GM04503 (cell line): ENCODE measurements at places on chromosomes 13 and 19.
A peak's percentile ranks its signal among the peaks of the same experiment; 100 is the strongest.

GRCh38 chr19:814152-815078, 7.3 kb downstream of the PLPPR3 start:
- no peak for DNase-seq

DNA sequence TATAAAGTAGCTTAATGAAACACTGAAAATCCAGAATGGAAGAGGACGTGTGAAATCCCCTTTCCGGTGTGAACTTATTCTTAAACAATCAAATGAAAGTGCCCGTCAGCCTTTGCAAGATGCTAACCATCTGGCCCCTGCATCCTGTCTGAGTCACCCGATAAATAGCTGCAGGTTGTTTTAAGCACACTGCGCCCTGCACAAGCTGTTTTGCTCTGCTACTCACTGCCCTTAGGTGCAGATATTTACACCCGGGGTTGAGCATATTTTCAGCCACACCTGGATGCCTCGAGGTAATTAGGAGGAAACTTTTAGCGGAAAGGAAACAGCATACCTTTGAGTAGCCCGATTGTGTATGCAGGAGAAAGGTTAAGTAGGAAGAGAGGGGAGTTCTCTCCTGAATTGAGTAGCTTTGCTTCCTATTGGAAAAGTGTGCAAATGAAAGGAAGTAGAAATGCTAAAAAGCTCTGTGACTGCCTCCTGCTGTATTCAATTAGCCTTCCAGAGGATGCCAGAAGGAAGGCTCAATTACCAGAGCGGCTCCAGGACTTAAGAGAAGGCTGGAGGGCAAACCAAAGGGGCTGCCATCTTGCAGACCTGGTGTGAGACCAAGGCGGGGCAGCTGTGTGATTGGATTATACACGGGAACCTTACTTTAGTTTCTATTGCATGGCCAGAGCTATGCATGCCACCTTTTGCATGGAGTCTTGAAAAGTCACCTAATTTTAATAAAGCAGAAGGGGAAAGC, 42.5 kb downstream of the IRS2 start:
- DNase-seq, result no peak

DNA sequence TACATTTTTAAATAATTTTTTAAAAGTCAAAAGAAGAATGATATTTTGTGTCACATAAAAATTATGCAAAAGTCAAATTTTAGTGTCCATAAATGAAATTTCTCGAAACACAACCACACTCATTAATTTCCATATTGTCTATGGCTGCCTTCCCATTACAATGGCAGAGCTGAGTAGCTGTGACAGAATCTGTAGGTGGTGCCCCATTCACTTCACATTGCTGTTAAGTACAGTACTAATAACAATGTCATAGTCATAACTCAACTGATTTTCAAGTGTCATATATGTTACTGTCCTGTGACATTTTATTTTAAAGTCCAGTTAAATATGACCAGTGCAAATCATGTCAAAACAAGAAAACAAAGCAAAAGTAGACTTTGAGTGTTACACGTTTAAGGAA, 114.3 kb downstream of the SPRY2 start:
- DNase-seq, result no peak

GRCh38 chr19:7570761-7571160, 24.9 kb upstream of the CAMSAP3 start:
- no peak for DNase-seq

- DNase-seq, result peak; percentile 21
These were observed 10.4 kb downstream of the ATP4B start for GRCh38 chr13:113647351-113648215.

- DNase-seq, result no peak
These were observed 920 bp upstream of the SIGLEC7 start for GRCh38 chr19:51141181-51141580.

DNA sequence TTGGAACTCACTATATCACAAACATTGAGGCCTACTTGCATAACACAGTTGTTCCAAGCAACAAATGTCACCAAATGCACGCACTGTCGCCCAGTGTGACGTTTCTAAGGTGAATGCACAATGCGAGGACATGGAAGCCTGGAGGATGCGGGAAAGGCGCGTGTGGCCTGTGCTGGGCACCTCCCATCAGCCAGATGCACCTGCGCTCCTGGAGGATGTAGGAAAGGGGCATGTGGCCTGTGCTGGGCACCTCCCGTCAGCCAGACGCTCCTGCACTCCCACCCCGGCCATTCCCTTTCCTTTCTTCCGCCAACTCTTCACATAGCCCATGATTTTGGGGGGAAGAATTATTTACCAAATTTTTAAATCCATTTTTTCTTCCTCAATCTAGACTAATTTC, 202.4 kb upstream of the SOX1 start:
- DNase-seq, result no peak

GRCh38 chr19:50500753-50501151, 10.2 kb downstream of the JOSD2 start:
- DNase-seq, result no peak

- no peak for DNase-seq
These were observed 29.1 kb downstream of the NUP58 start for GRCh38 chr13:25330541-25330940.

- no peak for DNase-seq
These were observed 584 bp upstream of the RPS16 start for GRCh38 chr19:39436350-39436716.

- no peak for DNase-seq
These were observed 16.3 kb upstream of the TCF3 start for GRCh38 chr19:1668486-1669270.

DNA sequence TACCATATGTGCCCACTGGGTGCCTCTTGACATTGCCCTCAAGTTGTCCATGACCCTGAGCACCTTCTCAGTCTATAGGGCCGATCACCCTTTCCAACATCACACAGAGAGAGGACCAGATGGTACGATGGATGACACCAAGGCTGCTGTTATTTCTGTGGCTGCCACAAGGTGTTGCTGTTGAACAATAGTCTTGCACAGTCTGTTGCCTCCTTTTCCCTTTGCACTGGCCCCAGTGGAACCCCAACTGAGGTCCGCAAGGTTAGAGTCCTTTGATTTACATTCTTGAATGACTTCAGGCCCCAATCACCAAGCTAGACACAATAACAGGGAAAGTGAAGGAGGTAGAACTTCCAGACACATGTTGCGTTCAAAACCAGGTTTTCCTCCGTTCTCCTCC, 52.0 kb downstream of the TINCR start:
- DNase-seq, result no peak

DNA sequence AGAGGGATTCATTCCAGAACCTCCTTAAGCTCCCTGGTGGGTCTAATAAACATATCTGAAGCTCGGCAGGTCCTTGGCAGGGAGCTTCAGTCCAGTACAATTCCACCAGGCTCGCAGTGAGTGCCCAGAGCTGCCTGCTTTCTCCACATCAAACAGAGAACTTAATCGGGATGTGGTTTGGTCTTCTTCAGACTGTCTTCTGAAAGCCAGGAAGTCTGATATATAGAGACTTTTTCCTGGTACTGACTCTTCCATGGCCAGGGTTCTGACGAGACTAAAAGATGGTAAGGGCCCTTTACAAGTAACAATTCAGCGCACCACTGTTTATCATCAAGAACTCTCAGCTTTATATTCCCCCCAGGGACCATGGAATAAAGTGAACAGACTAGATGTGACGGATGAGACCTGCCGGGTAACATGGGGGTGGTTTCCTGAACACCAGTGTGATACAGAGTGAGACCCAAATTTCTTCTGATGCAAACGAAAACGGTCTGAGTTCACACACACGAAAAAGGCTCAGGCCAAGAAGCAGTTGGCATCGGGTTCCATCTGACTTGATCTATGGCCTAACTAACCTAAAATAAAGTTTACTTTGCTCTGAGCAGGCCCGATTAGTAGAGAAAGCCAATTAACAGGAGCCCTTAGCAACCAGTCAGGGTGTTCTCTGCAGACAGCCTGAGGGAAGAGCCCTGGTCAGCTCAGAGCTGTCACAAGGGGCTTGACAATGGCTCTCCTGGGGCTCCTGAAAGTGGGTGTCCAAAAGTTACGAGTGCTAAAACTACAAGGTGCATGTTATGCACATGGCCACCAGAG, 29.0 kb downstream of the RANBP3 start:
- DNase-seq, result no peak

- DNase-seq, result no peak
These were observed 207.6 kb upstream of the SERP2 start for GRCh38 chr13:44165889-44166496.

DNA sequence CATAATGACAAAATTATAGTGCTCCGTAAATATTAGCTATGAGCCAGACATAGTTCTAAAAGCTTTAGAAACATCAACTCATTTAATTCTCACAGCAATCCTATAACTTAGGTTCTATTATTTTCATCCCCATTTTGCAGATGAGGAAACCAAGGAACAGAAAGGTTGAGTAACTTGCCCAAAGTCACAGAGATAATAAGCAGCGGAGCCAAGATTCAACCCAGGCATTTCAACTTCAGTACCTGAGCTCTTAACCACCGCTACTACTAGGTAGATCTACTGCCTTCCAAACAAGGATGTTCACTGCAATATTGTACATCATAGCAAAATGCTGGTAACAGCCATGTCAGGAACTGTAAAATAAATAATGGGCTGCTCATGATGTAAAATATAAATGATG, 39.9 kb downstream of the ELF1 start:
- DNase-seq, result no peak

DNA sequence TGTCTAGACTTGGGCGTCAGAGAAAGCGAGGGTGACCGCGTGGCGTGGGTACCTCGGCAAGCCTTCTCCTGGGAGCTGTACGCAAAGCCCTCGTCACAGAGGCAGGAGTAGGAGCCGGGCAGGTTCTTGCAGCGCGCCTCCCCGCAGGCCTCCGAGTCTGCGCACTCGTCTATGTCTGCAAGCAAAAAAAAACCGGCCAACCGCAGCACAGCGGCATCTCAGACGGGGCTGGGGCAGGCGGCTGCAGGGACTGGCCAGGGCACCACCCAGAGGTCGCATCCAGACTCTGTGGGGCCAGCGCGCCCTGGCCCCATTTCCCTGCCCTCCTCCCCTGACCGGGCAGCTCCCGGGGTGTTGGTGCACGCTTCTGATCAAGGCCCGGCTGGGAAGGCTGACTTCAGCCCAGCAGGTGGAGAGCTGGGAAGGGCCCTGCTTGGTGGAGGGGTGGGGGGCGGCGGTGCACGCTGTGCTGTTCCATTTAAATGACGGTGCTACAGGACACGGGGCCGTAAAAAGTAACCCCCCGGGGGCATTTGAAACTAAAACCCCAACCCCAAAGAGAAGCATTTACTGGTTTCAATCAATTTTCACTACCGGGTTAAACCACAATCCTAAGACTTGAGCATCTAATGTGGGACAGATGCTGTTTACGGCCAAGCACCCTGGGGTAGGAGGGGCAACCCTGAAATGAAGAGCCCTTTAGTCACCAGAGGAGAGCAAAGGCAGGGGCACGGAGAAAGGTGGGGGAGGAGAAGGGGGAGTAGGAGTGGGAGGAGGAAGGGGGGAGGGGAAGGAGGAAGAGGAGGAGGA, 28.2 kb downstream of the GAS6 start:
- DNase-seq, result peak; percentile 54

DNA sequence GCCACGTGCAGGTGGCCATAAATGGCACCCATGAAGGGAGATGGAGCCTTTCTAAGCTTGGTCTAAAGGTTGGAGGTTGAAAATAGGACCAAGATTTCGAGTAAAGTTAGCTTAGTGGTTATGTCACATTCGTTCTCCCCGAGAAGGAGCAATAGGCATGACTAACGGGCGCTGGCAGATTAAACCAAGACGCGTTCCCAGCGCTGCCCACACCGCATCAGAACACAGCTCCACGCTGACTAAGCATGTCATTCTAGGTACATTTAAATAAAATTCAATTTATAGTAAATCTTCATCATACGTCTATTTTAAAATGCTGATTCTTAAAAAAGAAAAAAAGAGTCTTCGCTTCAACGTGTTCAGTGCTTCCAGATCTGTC, 95.0 kb upstream of the IRS2 start:
- DNase-seq, result no peak

DNA sequence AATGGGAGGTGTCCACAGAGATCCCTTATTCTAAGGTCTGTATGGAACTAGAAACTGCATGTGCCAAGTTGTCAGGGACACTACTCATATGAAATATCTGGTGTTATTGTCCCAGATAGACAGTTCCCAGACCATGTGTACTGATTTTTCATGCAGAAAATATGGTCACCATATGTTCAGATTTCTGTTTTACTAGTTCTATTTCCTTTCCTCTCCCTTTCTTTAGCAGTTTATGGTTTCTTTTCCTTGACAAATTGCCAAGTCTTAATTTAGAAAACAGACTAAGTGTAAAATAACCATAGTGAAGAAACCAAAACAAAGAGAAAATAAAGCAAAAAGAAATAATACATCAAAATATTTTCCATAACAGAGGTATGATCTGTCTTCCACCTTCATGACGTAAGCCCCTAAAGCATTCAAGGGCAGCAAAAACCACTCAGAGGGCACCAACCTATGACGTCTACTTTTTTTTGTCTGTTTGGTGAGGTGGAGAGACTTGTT, 248.5 kb downstream of the KCTD12 start:
- no peak for DNase-seq

- no peak for DNase-seq
These were observed 1228.1 kb downstream of the SLITRK1 start for GRCh38 chr13:82654143-82654542.

- no peak for DNase-seq
These were observed 294.1 kb downstream of the DLEU7 start for GRCh38 chr13:50549221-50549942.

- no peak for DNase-seq
These were observed 72.1 kb upstream of the MYCBP2 start for GRCh38 chr13:77398825-77399620.
